ENCODE measurements at places on chromosomes 5 and 9.

GRCh38 chr5:139392324-139392677 is 2.6 kb upstream of the MZB1 start:
- no peak for DNase-seq

DNA sequence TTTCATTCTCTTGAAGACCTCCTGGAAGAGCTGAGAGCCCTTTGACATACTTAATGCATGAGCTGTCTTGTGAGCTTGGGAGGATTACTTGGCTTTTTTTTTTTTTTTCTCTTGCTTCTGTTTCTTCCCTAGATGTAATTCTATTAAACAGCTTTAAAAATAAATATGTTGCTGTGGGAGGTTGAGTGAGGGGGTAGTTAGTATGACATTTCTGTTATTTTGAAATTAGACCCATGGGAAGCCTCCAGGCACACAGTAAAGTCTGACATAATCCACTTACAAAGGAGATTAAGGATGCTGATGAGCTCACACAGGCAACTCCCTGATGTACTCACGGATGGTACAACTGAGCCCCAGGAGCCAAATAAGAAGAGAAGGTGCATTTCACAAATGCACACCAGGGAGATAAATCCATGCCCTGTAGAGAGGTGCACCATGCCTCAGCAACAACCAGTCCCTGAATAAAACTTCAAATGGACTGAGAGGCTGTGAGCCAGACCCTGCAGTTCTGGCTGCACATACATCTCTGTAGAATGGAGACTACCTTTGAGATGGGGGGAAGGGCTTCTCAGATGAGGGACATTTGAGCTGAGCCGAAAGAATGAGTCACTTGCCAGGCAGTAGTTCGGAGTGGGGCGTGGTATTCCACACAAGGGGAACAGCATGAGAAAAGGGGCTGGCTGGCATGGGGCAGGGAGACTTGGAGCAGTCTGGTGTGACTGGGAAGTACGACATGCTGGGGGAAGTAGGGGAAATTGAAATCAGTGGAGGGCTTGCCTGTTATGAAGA is 68.7 kb downstream of the ACTL7B start:
- DNase-seq = no peak

DNA sequence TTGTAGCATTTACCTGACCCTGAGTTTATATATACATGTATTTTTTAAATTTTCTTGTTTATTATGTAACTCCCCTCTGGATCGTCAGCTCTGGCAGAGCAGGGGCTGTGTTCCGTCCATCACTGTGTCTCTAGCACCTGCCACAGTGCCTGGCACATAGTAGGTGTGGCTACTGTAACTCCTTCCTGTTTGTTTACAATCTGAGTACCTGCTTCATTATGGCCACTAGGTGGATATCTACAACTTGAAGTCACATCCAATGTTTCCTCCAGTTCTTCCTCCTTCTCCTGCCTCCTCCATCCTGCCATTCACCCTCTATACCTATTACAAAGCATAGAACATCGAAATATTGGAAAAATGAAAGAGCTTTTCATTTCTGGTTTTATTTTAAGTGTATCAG is 14.2 kb upstream of the PPP1R2B start:
- no peak for DNase-seq

- DNase-seq = no peak
Measured at GRCh38 chr5:168600409-168600808, 21.2 kb upstream of the PANK3 start.

- no peak for DNase-seq
Measured at GRCh38 chr5:55603922-55604321, 69.2 kb upstream of the PLPP1 start.

- DNase-seq = no peak
Measured at GRCh38 chr5:111618623-111619271, 106.4 kb upstream of the STARD4 start.

DNA sequence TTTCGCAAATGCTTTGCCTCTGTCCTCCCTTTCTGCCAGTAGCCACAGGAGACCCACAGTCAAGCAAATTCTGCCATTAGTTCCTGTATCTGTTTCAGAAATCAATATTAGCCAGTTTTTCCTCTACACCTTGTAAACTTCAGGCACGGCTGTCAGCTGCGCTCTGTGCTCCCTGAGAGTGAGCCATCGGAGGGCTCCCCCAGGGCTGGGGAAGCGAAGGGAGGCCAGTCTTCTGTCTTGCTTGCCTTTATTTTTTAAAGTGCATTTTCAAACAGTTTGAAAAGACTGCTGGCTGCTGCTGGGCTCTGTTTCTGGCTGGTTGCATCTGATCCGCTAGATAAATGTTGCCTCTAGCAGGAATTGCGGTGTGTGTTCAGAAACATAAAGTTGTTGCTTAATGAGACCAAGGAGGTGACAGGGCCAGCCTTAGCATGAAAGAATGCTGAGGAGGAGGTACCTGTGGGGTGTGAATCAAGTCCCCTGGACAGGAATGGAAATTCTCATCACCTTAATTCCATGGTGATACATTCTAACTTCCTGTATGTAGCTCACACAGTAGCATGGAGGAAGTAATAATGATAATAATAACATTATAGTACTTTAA is 421.7 kb upstream of the KIF2A start:
- DNase-seq = no peak

DNA sequence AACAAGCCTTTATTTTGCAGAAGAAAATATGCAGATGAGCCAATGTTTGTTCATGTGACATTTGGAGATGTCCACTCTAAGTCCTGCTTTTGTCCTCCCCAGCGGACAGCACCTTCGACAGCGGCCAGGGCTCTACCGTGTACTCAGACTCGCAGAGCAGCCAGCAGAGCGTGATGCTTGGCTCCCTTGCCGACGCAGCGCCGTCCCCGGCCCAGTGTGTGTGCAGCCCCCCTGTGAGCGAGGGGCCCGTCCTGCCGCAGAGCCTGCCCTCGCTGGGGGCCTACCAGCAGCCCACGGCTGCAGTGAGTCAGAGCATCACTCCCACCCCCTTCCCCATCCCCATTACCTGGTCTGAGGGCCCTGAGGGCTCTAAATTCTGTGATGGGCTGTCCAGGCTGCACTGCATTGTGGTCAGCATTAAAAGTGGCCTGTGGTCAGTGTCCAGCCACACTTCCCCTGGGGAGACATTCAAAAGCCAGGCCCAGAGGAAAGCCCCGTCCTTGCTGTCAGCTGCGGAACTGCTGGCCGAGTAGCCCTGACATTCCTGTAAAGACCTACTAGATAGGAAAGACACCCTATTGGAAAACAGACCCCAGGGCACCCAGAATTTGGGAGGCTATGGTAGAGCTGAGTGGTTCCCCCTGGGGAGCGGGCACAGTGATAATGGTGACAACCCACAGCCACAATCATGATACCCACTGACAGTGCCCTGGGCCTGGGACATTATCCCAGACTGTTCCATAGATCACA is 69.0 kb downstream of the WNK2 start:
- DNase-seq = no peak

DNA sequence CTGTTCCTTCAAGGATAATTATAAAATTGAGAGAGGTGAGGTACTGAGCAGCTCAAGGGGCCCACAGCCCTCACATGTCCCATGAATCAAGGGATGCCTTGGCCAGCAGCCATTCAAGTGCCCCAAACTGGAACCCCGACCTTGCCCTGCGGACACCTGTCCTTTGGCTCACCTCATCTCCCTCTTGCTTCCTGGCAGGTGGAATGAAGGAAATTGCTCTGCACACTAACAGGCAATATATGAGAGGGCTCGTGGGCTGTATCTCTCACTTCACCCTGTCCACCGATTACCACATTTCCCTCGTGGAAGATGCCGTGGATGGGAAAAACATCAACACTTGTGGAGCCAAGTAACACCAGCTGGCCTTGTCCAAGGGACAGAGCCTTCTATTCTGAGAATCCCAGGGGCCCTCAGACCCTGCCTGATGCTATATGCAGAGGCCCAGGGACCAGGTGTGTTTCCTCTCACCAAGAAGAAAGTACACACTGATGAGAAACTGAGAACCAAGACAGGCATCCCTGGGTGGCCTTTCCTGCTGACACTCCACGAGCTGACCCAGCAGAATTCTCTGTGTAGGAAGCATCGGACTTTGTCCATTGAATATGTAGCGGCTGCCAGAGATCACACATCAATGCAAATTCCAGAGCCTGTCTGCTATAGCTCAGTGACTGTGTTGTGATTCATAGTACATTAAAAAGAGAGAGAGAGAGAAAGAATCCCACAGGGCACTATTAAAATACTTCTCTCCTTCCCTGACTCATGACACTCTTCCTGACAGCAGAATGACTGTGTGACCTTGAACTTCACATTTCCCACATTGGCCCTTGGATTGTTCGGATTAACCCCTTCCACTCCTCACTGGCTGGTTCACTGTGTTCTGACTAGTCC is 92.6 kb downstream of the LIFR start:
- DNase-seq = no peak

DNA sequence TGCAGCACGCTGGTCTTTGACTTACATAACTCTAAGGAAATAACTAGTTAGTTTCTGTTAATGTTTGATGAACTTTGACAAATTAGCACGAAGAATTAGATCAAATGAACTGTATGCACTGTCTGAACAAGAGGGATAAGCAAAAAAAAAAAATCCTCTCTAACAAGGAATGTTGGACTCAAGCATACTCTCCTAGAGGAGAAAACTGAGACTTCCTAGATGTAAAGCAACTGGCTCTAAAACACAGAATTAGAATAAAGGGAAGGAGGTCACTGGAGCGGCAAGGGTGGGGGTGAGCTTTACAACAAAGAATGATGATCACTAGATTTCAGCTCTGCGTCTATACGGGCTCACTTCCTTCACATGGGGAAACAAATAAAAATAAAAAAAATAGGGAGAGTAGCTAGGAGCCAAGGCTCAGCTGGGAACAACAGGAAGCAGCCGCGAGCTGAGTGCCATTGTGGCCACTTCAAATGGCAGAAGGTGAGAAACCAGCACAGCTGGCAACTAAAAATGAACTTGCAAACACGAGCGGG is 48.7 kb upstream of the CEMIP2 start:
- DNase-seq = no peak

GRCh38 chr5:39253196-39253595 is 33.8 kb upstream of the FYB1 start:
- DNase-seq = no peak

DNA sequence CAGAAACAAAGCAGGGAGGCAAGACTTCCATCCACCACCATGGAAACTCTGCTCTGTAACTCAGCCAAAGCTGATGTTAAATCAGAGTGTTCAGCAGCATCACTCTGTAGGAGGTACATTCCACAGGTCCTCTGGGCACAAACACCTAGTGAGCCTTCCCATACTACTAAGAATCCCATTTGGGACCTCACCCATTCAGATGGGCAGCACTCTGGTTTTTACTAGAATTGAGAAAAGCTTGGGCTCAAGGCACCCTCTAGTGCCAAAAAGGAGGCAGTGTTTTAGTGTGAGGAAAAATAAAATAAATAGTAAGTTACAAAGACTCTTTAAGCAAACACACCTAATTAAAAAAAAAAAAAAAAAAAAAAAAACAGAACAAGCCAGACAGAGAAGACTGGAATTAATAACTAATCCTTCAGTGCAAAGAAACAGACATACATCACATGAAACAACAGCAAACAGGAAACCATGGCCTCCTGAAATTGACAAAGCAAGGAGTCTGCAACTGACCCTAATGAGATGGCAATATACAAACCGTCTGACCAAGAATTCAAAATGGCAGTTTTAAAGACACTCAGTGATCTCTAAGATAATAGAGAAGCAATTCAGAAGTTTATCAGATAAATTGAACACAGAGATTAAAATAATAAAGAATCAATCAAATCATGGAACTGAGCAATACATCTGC is 159.5 kb downstream of the GNA14 start:
- DNase-seq = no peak

DNA sequence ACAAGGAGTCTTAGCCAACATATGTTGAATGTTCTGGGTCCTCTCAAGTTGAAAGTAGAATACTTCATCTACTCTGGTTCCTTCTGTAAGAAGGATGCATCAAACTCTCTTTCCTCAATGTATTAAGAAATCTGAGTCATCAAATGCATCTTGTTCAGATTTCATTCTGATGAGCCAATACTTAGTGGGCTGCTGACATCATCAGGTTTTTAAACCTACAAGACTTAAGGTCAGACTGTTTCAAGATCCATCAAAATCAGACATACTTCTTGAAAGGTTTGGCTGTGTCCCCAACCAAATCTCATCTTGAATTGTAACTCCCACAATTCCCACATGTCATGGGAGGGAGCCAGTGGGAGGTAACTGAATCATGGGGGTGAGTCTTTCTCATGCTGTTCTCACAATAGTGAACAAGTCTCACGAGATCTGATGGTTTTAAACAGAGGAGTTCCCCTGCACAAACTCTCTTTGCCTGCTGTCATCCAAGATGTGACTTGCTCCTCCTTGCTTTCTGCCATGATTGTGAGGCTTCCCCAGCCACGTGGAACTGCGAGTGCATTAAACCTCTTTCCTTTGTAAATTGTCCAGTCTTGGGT is 168.8 kb downstream of the RAPGEF6 start:
- no peak for DNase-seq

GRCh38 chr9:5945112-5945511 is 54.4 kb downstream of the MLANA start:
- DNase-seq = no peak

- DNase-seq = no peak
Measured at GRCh38 chr9:110128664-110129329, 79.2 kb downstream of the C9orf152 start.

GRCh38 chr9:122860319-122861142 is 32.1 kb upstream of the PDCL start:
- no peak for DNase-seq

DNA sequence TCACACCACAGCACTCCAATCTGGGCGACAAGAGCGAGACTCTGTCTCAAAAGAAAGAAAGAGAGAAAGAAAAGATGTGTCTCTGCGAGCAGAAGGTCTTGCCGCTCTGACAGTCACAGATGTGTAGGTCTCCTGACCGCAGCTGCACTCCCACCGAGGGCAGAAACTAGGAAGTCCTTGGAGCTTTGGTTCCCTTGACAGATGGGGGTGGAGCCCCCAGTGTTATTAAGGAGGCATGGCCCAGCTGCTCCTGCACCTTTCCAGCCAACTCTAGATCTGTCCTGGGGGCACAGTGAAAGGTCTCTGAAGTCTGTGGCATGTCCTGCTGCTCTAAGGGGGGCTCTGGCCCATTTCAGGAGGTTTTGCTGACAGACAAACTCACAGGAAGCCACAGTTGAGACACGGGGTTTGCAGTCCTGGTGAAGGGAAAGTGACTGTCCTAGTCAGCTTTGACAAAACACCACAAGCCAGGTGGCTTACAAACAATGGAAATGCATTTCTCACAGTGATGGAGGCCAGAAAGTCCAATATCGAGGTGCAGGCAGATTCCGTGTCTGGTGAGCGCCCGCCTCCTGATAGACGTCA is 9.0 kb upstream of the DIPK1B start:
- no peak for DNase-seq

GRCh38 chr9:109934136-109934856 is 154.3 kb downstream of the PALM2AKAP2 start:
- no peak for DNase-seq

- DNase-seq = no peak
Measured at GRCh38 chr5:77418601-77419581, 73.2 kb downstream of the WDR41 start.

All from activated CD8-positive, alpha-beta memory T cell treated with anti-CD3 and anti-CD28 coated beads, Interleukin-2, amount 50 U/mL, for 4 hours (primary cell).